ENCODE measurements at places on chromosomes 5 and 9. TPM values are rescaled to one million over a fixed set of nuclear protein-coding genes. Genes with fewer than 3 reads are reported as not detected.
A peak's percentile ranks its signal among the peaks of the same experiment; 100 is the strongest.

- DNase-seq: peak; percentile 5
Observed at GRCh38 chr9:16358751-16359150, 511.7 kb downstream of the BNC2 start.

DNA sequence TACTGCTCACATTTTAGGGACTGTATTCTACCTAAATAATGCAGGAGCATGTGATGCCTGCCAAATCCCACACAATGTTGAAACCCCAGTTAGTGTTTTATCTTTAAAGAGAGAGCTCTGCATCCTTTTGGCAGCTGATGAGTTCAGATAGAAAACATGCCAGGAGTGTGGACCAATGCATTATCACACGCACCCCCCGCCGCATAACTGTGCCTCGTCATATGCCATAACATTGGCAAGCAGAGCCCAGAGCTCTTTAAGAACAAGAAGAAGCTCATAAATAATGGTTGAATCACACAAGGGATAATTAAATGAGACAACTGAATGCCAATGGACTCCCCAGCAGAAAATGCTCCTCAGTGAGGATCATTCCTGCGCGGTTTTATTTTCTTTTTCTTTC is 52.8 kb upstream of the RORB start:
- DNase-seq: no peak

The PFN3 gene
- not detected for total RNA-seq

The PCDHGA9 gene
- 1.3 TPM for total RNA-seq

- DNase-seq: no peak
Observed at GRCh38 chr5:124134941-124135340, 611.5 kb downstream of the ZNF608 start.

- no peak for DNase-seq
Observed at GRCh38 chr5:169874621-169875020, 105.7 kb downstream of the INSYN2B start.

The PHF2 gene
- total RNA-seq: 18.8 TPM

GRCh38 chr5:169764018-169764378 is 126.9 kb downstream of the DOCK2 start:
- no peak for DNase-seq

DNA sequence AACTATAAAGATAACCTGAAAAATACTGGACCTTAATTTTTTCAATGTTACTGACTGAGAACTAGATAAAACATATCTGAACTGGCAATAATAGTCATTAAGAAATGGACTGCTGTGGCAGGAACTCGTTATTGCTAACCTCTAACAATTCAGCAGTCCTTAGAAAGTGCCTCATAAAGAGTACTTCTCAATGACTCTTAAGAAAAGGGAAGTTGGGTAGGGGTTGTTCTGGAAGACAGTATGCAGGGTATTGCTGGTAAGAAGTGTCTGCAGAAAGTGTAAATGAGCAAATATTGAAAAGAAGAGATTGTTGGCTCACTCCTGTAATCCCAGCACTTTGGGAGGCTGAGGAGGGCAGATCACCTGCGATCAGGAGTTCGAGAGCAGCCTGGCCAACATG is 27.9 kb downstream of the FOXD1 start:
- DNase-seq: no peak

GRCh38 chr5:61277190-61277589 is 54.9 kb upstream of the ZSWIM6 start:
- peak; percentile 52 for DNase-seq

GRCh38 chr9:88748566-88749261 is 213.7 kb downstream of the NXNL2 start:
- DNase-seq: no peak

The BHMT2 gene
- total RNA-seq: not detected

The MYOT gene
- not detected for total RNA-seq

The C5orf22 gene
- 33.5 TPM for total RNA-seq

The SLC35A4 gene
- total RNA-seq: 92.0 TPM

The PCDHB14 gene
- total RNA-seq: 1.5 TPM

- DNase-seq: no peak
Observed at GRCh38 chr5:143154510-143155370, 248.7 kb downstream of the NR3C1 start.

The TERT gene
- total RNA-seq: 15.5 TPM

Measured in H9 (cell line).